ENCODE measurements at places on chromosomes 11 and 22.
A peak's percentile ranks its signal among the peaks of the same experiment; 100 is the strongest.

- no peak for DNase-seq
These were observed 374 bp downstream of the NLRP10 start for GRCh38 chr11:7964873-7965272.

GRCh38 chr11:113615098-113615497 lies 91.0 kb downstream of the TMPRSS5 start:
- no peak for DNase-seq

DNA sequence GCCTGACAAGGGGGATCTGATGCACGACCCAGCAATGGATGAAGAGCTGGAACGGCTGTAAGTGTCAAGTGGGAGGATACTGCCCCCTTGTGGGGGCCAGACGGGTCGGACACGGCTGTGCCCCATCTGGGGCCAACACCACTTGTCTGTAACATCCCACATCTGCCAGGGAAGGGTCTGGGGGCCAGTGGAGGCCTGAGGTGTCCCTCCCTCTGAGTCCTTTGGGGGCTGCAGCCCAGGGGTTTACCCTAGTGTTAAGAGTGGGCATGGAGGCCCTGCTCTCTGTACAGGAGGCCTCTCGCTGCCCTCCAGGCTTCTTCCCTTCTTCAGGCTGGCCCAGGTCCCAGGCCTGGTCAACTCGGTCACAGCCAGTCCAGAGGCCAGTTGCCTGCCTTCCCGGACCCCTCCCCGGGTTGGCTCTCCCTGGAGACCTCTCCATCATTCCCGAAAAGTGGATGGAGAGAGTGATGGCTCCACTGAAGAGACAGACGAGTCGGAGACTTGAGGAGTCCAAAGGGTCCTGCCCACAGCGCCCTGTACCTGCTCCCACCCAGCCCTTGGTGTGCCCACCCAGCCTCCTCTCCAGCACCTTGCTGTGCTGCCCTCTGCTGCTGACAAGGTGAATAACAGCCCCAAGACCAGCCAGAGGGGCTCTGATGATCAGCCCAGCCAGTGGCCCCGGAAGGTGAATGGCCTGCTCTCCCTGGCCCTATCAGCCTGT lies 15.4 kb downstream of the ARFGAP2 start:
- peak; percentile 60 for DNase-seq

GRCh38 chr11:121688055-121688491 lies 235.3 kb upstream of the SORL1-AS1 start:
- no peak for DNase-seq

GRCh38 chr22:24791362-24791761 lies 14.6 kb upstream of the SGSM1 start:
- DNase-seq: no peak

DNA sequence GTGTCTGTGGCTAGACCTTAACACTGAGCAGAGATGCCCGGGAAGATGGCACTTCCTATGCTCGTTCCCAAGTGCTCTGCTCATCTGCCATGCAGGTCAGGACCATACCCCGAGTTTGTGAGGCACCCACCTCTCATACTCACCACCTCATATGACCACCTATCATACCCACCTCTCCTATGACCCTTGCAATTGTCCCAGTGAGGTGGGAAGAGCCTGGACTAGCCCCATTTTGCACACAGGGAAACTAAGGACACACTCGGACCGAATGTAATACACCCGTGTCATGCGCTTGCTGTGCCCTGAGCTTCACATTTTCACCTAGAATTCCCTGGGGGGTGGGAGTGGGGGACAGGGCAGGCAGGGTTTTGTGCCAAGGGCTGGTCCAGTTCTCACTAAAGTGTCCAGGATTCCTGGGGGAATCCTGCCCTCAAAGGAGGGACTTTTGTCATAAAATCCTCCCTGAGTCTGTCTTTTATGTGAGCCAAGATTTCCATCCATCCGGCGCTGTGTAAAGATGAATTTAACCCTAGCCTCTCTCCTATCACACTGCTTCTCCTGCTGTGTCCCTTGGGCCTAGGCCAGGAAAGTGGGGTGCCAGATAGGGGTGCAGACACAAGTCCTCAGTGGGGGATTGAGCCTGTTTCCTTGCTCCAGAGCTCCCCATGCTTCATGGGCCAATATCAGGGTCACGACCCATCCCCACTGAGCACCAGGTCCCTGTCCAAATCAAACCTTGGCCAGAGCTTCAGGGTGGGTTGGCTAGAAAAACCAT lies 20.0 kb downstream of the TPBGL start:
- DNase-seq: no peak

DNA sequence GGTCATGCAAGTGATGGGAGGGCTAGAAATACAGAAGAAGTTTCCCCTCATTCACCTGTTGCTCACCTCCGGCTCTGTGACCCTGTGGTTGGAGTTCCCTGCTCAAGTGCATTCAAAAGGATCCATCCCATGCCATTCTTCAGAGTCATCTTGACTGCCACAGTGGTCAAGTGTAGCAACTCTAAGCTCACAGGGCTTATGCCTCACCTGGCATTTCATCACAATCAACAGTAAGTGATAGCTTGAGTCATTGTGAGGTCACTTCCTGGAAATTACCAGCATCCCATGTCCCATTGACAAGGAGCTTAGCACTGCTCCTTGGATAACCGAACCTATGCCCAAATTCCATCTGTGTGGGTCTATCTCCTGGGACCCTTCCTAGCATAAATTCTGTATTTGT lies 55.6 kb downstream of the OR4C45 start:
- DNase-seq: no peak

GRCh38 chr11:30155428-30155827 lies 75.4 kb upstream of the FSHB start:
- no peak for DNase-seq

DNA sequence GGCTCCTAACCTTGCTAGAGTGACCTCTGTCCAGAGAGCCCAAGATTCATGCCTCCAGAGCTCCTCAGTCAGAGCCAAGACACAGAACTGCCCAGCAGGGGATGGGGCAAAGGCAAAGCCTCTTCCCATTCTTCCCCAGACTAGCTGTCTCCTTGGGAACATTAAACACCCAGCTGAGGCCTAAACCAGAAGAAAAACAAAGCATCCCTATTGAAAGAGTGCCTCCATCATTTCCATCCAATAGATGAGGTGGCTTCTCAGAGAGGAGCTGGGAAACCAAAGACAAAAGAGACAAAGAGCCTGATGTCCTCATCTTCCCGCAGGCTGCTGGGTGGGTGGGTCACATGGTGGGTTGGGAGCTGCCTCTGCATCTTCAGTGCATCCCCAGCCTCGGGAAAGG lies 37.4 kb downstream of the COMMD9 start:
- no peak for DNase-seq

- DNase-seq: peak; percentile 79
These were observed 84.4 kb upstream of the SEPTIN5 start for GRCh38 chr22:19629720-19630419.

DNA sequence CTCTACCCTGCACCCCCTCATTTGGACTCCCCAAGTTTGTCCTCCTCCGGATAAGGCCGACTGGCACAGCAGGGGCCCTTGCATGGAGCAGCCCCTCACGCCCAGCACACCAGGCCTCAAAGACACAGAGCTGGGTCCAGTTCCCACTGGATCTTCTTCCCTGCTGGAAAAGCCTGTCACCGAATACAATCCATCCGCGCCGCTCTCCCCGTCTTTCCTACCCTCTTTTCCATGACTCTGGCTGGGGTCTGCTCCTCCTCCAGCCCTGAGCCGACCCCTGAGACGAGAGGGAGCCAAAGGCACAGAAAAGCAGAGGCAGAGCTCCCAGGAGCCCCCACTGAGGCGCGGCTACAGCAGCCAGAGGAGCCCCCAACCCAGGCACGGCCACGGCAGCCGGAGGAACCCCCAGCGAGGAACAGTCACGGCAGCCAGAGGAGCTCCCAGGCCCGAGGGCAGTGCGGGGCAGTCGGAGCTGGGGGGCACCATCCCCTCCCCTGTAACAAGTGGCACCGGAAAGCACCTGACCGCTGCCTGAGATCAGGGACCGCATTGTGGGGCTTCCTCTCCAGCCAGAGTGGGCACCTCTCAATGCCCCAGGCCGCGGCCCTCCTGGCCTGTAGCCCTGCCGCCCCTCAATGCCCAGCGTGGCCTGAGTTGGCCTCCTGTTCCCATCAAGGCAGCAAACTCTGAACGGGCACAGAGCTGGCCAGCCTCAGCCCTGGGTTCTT lies 12.0 kb downstream of the ALG12 start:
- no peak for DNase-seq

- no peak for DNase-seq
These were observed 66.7 kb downstream of the PACS1 start for GRCh38 chr11:66136752-66137123.

DNA sequence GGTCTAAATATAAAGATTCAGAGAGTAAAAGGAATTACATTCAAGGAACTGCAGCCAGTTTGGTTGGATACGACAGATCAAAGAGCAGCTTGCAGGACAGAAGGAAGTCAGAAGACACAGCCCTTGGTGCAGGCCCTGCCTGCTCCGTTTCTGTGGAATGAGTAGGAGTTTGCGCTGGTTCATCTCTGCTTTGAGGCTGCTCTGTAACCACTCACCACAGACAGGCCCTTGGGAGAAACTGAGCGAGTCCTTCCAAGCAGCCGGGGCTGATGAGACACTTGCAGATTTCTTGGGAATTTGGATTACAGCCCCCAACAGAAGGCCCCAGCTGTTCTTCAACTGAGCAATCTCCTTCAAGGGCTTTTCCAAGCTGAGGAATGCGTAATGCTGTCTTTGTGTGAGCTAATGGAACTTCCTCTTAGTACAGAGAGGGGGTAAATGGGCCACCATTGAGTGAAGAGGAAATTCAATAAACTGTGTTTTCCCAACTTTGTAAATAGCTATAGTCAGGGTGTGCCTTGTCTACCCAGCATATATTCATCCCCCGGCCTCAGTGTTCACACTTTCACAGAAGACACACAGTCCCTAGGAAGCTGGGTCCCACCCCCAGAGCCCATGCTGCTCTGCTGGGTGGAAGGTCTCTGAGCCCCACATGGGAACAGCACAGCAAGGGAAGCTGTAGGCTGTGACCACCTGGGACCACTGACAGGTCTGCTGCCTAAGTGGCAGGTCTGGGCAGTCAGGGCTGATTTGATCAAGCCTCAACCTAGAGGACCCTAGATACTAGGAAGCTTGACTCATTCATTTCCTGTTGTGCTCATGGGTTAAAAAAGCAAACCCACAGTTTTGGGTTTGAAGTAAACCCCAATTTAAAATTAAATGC lies 16.6 kb downstream of the IL10RA start:
- peak; percentile 48 for DNase-seq
